ENCODE measurements at places on chromosomes 12 and 14. TPM values are rescaled to one million over a fixed set of nuclear protein-coding genes. Genes with fewer than 3 reads are reported as not detected.

Gene ZNF605
- polyA plus RNA-seq, result 0.48 TPM

Gene FIGNL2
- not detected for polyA plus RNA-seq

Gene C3AR1
- 222 TPM for polyA plus RNA-seq

Gene CYP27B1
- polyA plus RNA-seq, result not detected

Gene UNC79
- not detected for polyA plus RNA-seq

Gene HOXC12
- not detected for polyA plus RNA-seq

Gene TSHR
- not detected for polyA plus RNA-seq

Gene TRHDE
- not detected for polyA plus RNA-seq

Gene NEUROD4
- not detected for polyA plus RNA-seq

Gene PLA2G1B
- not detected for polyA plus RNA-seq

Gene MLF2
- polyA plus RNA-seq, result 203 TPM

Gene GPHN
- polyA plus RNA-seq, result 1.9 TPM

Gene RD3L
- polyA plus RNA-seq, result not detected

Gene TTC9
- polyA plus RNA-seq, result 0.99 TPM

Gene PLEKHD1
- not detected for polyA plus RNA-seq

Gene MUCL1
- polyA plus RNA-seq, result not detected

Gene ADAMTS20
- not detected for polyA plus RNA-seq

All from CD14-positive monocyte (primary cell).